Stimulated activated CD4-positive, alpha-beta T cell treated with anti-CD3 and anti-CD28 coated beads, Interleukin-1b, Interleukin-23, amount 100 ng/mL, for 24 hours (primary cell): ENCODE measurements at places on chromosomes 7 and 10.

- DNase-seq: peak; percentile 27
Measured at GRCh38 chr7:87876869-87877234, 559 bp downstream of the DBF4 start.

GRCh38 chr7:41544241-41544640 is 158.6 kb downstream of the INHBA start:
- no peak for DNase-seq

DNA sequence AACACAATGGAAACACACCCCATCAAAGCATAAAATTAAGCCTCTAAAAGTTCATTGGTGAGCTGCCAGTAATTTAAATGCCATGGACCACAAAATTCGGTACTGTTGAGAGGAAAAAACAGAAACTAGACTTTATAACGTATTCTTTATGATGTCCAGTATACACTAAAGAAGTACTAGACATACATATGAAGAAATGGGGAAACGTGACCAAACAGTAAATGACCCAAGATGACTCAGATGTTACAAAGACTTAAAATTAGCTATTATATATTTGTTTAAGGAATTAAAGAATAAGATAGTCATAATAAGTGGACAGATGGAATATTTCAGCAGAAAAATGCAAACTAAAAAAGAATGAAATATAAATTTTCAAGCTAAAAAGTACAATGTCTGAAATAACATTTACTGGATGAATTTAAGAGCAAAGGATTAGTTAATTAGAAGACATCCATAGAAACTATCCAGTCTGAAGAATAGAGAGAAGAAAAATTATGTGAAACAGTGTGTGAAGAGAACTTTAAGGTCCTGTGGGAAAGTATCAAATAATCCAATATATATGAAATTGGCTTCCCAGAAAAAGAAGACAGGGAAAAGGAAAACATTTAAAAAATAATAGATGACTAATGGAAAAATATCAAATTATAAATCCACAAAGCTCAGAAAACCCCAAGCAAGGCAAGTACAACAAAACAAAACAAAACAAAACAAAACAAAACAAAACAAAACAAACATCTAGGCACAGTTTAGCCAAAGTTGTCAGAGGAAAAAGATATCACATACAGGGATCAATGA is 69.4 kb downstream of the SAMD9 start:
- no peak for DNase-seq

DNA sequence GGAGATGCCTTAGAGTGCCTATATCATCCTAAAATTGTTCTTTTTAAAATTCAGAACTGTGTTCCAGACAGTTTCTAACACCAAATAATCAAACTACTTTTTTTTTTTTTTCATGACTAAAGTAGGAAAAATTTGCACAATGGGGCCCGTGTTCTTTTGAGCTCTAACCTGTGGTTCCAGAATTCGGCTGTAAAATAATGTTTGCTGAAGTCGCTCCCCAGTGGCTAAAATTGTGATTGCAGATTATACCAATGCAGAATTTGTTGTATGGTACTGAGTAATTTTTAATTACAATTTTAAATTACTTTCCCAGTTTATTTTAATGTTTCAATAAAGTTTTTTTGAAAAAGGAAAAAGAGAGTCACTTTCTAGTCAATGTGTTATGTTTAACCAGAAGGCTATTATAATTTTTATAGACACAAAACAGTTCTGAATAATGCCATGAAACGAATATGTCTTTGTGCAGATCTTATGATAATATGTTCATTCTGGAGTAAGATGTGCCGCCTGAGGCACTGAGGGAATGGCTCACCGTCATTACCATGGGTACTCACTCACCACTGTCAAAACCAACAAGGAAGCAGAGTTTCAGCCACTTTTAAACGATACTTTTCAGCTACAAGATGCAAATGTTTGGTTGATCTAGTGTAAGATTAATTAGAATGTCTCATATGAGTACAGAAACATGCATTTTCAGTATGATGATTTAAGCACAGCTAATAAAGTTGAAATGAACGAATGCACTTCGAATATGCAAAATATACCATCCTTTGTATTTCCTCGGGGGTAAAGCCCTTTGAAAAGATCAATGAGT is 173.6 kb downstream of the PRKCQ start:
- DNase-seq: no peak

DNA sequence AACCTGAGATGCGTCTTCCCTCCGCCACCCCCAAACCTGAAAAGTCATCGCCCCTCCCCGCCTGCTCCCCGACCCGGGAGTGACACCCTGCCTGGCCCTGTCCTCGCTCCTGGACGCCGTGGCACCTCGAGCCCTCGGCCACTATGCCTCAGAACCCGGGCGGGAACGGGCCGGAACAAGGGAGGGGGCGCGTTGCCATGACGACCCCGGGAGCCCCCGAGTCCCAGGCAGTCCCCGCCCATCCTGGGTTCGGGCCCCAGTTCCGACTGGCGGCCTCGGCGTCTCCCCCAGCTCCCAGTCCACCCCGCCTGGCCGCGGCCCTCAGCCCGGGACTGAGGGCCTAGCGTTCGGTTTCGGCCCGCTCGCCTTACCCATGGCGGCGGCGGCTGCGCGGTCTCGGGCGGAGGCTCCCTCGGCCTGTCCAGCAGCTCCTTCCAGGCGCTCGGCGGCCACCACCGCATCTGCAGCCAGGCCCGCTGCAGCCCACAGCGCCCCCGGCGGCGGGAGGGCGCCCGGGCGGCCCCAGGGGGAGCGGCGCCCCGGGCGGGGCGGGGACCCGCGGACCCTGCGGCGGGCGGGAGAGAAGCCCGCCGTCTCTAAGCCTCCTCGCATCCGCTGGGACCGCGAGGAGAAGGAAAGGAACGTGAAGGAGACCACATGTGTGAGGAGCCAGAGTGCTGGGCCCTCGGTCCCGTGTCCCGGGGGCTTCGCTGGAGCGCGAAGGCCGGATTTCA is at the start of gene RUFY2:
RUFY2 (minus strand) TSS at position 463 of the 734 bp plus-strand sequence; CDS start at position 375, 88 bp downstream.
- peak; percentile 66 for DNase-seq

DNA sequence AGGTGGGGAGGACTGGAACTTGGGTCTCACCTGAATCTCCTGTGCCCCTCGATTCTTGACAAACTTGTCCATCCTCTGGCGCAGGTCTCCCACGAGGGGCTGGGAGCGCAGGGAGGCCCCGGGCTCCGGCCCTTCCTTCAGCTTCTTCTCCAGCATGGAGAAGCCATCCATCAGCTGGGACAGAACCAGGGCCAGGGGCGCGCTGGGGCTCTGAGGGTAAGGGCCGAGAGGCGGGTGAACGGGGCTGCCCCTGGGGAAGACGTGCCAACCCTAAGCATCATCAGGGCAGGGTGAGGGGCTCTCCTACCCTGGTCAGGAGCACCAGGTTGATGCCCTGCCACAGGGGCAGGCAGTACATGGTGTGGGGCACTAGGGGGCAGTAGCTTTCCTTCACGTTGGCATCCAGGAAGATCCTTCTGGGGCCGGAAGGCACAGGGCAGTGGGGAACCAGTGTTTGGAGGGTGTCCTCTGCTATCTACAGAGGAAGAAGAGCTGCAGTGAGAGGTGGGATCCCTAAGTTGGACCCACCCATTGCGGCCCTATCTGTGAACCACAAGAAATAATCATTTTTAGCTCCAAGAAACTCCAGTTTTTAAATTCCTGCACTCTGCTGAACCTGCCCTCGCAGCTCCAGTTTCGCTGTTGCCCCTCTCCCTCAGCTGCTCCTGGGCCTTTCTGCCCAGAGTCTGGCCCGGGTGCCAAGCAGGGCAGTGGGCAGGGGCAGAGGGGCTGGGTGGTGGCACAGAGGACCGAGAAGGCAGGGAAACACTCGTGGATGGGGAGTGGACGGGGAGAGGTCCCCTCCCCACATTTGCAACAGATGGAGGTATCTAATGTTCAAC is 10.8 kb upstream of the PYROXD2 start:
- no peak for DNase-seq

DNA sequence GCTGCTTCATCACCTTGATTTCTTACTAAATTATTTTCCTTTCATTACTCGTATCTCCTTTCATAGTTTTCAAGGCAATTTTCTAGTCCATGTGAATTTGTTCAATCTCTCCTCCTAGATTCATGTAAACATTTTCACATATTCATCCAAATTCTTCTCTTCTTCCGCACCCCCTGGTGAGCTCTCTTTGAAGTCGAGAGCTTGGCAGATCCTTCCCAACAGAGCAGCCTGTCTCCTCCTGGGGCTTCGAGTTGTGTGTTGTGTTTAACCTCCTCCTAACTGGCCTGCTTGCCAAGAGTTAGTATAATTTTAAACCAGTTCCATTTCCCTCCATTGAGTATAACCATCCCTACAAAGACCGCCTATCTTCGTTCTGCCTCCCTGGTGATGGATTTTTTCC is 272.4 kb upstream of the CELF2 start:
- no peak for DNase-seq

DNA sequence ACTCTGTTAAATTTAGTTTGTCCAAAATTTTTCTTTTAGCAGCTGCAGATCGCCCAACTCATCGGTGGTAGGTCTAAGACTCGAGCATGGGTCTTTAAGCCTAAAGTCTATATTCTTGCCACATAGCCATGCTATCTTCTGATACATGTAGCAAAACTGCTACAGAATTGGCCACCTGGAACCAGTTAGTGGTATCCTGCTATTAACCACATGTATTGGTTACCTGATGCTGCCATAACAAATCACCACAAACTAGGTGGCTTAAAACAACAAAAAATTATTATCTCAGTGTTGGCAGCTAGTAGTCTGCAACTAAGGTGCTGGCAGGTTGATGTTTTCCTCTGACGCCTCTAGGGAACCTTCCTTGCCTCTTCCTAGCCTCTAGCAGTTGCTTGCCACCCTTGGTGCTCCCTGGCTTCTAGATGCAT is 96.7 kb upstream of the PIK3CG start:
- no peak for DNase-seq

DNA sequence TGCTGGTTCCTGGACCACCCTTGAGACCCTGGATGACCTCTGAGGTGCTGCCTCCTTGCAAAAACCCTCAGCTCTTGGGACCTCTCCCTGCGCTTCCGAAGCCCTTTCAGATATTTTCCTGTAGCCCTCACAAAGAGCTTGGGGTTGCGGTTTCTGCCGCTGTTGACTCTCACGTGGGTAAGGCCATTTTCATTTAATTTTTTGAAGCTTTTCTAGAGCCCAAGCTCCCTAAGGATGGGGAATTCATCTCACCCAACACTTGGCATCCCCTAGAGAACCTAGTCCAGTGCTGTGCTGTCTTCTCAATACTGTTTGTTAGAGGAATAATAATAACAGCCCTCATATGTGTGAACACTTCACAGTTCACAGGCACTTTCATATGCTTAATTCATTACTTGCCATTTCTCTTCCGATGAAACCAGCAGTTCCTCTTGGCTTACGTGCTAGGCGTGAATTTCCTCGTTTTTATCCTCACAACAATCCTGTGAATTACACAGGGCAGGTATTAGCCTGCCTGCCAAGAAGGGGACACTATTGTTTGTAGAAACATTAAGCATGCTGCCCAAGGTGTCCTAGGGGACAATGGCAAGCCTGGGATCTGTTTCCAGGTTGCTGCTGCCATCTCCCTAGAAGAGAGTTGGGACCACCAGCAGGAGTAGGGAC is 71.6 kb upstream of the CTBP2 start:
- no peak for DNase-seq

DNA sequence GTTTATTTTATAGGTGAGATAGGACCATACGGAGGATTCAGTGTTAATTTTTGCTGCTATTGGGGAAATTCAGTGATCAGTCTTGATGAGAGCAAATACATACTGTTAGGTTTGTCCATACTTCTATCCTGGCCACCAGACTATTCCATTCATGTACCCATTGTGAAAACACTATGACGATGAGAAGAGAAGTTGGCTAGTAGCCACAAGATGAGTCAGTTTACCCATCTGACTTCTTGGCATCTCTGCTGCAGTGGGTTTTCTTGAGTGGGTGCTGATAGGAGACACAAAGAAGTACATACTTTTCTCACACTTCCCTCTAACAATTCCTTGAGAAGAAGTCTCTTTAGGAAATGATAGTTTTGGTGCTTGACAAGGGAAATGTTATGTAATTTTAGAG is 133.1 kb downstream of the TFPI2 start:
- no peak for DNase-seq

DNA sequence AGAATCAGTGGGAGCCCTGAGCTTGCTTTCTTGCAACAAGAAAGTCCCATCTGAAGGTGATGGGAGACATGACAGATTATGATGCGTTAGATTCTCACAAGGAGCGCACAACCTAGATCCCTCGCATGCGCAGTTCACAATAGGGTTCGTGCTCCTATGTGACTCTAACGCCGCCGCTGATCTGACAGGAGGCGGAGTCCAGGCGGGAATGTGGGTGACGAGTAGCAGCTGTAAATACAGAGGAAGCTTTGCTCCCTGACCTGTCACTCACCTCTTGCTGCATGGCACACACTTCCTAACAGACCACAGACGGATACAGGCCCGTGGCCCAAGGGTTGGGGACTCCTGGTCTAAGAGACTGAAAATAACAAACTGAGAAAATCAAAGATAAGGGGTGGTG is 1163.4 kb upstream of the AUTS2 start:
- no peak for DNase-seq

- DNase-seq: no peak
Measured at GRCh38 chr7:1317646-1318045, 85.0 kb downstream of the UNCX start.

DNA sequence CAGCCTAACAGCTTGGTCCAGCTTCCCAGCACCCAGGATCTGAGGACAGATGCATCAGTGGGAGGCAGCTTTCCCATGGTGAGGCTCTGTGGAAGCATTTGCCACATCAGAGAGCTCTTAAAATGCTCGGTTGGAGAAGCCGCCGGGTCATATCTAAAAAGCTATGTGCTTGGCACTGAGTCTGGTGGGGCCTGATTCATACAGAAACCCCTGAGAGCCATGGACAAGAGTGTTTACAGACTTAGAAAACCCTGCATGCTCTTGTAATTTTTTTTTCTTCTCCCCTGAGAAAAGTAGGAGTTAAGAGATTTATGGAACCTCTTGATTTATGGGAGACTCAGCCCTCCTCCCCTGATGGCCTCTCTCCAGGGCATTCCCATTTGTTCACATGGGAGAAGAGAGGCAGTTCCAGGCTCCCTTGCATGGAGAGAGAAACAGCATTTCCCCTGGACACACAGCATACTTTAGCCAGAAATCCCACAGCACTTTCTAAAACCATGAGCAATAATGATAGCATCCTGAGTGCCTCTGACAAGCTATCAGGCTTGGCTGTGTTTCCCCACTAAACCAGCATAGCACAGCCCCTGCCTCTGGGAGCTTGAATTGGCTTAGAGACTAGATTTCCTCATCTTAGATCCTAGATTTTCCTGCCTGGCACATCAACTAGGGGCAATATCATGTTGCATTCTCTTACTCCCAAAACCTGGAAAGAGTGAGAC is 322.1 kb upstream of the AUTS2 start:
- no peak for DNase-seq
